Stimulated activated CD4-positive, alpha-beta T cell treated with anti-CD3 and anti-CD28 coated beads, Interleukin-1b, Interleukin-23, amount 100 ng/mL, for 4 hours (primary cell): ENCODE measurements at places on chromosomes 7 and 10.

GRCh38 chr10:36277459-36277858, 635.4 kb upstream of the FZD8 start:
- no peak for DNase-seq

DNA sequence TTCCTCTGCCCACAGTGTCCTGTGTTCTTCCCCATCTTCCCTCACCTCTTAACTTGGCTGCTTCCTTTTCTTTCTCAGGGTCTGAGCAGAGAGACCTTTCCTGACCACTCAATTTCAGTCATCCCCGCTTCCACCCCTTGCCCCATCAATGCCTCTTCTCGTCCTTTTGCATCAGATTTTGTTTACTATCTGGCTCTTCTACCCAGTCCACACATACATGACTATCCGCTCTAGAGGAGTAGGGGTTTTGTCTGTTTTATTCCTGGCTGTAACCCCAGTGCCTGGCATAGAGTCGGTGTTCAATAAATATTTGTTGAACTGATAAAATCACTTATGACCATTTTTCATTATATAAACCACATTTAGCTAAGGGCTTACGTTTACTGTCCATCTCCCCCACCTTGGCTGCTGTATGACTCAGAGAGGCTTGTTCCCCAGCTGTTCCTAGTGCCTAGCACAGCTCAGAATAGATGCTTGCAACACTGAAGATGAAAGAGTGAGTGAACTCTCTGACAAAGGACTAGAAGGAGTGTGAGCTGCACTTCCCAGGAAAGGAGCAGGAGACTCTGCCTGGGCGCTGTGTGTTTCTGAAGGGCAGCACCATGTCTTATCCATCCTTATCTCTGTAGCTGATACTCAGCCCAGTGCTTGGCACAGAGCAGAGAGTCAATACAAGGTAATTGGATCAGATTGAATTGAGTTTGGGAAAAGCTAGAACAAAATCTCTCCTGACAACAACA, 21.9 kb downstream of the ARID5B start:
- DNase-seq: no peak

GRCh38 chr7:66899552-66900280, 21.3 kb upstream of the TMEM248 start:
- no peak for DNase-seq

DNA sequence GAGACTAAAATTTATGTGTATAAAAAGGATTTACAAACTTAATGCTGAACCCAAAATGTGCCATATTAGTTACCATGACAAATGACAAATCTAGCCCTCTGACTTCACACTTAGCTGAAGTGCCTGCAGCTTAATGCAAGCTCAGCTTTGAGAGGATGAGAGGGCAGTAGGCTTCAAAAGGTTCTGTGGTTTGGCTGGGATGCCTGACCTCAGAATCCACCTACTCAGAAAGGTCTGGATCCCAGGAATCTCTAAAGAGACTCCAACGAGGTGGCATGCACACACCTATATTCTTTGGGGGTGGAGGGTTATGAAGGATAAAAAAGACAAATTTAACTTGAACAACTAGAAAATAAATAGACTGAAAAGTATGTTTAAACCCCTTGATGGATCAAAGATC, 213.4 kb downstream of the TAX1BP1 start:
- no peak for DNase-seq

GRCh38 chr7:34136698-34137097, 231.4 kb downstream of the BMPER start:
- DNase-seq: no peak

DNA sequence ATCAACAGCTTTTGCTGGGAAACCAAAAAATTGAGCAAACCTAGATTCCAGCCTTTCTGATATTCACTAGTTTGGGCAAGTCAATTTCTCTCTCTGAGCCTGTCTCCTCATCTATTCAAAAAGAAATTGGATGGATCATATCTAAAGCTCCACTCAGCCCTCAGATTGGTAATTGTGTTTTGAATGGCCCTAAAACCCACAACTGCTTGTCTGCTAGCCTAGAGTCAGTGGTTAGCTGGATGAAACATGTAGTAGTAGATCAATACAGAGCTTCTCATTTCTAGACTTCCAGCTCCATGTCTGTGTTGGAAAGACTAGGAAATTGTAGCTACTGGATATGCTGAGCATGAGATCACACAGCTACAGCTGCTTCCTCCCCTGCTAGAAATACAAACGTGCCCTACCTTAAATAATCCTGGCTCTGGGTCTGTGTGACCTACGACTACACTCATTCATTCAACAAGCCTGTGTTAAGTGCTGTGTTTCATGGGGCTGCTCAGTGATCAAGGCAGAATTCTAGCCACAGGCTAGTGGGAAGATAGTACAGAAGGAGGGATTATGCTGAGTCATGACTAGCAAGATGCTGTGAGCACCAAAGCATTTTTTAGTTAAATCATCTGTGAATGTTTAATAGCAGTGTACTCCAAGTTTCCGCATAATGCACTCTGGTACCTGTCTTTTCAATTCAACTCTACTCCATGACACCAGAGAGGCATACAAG, 15.7 kb downstream of the DNTT start:
- DNase-seq: no peak

DNA sequence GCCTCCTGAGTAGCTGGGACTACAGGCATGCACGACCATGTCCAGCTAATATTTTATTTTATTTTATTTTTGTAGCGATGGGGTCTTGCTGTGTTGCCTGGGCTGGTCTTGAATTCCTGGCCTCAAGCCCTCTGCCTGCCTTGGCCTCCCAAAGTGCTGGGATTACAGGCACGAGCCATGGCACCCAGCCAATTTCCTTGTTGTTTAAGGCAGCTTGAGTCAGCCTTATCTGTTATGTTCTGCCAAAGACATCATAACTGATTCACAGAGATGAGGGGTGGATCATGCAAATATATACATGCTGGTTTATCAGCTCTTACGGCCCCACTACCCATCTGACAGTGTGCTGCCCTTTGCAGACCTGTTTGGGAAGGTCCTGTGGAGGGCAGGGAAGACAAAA, 826.7 kb downstream of the TYW1 start:
- DNase-seq: no peak

DNA sequence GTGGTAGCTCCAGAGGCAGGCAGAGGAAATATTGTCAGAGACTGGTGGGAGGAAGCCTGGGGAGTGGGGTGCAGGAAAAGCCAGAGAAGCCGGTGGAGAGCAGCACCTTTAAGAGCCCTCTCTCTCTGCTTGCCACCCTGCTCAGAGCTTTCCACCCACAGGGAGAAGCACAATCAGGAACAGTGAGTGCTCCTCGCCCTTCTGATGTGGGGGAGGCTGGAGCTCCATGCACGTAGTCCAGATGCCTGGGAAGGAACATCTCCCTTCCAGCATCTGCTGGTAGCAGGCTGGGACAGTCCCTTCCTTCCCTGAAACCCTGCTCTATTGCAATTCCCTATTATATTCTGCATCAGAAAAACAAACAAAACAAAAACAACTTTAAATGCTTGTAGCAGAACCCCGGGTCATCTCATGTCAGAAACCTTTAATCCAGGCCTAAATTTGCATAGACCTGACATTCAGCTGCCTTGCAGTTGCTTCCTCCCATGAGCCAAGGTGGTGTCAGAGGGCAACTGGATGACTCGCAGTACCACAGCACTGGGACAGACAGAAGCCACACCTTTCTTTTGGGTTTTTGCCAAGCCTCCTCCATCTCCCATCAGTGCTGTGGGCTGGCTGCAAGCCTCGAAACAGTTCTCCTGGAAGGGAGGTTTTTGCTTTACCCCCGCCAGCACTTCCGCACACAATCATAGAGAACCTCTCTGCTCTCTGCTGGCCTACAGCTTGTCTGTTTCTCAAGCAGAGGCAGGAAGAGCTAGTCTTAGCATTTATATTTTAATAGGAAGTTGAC, 13.1 kb downstream of the AVPI1 start:
- DNase-seq: no peak

DNA sequence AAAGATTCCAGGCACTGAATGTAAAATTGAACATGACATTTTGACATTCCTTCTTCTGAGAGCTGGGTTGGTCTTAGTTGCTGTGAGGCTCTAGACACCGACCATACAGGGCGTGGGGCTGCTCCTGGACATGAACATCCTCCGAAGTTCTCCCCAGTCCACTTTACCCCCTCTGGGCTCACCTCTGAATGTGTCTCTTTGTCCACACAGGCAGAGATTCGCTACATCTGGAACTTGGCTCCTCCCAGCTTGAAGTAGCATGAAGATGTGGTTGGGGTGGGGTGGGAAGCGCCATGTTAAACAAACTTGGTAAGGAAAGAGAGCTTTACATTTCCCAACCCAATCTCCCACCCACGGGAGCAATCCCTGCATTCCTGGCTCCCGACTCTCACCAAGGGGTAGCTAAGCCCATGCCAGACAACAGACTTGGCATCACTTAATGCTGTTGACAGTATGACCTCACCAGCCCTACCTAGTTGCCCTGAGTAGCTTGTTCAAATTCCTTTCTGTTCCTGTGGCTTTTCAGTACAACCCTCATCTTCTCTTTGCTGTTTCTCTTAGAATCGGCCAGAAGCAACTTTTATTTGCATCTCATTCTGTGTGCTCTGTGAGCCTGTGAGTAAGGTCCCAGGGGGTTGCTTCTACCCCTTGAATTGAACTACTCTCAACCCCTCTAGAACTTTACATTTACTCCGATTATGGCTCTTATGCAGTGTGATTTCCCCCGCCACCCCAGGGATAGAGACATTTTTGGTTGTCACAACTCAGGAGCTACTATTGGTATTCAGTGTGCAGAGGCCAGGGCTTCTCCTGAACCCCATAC, 211.4 kb downstream of the SEC23IP start:
- no peak for DNase-seq

GRCh38 chr7:41529831-41530230, 173.1 kb downstream of the INHBA start:
- DNase-seq: no peak

DNA sequence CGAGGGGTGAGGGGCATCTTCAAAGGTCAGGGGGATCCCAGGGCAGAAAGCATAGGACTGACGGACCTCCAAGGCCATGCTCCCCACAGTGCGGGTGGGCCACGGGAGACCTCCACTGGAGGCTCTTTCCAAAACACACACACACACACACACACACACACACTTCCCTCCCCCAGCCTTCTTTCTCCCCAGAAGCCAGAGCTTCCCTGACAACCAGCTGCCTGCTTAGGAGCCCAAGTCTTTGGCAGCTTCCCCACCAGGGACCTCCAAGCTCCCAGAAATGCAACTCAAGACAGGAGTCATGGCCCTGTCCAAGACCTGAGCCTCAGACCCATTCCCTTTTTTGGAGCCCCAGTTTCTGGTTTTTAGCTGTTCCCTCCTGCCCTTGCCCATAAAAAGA, 710 bp upstream of the C10orf105 start:
- DNase-seq: no peak

- no peak for DNase-seq
These were observed 7.9 kb upstream of the FRAT1 start for GRCh38 chr10:97311111-97311626.

- DNase-seq: no peak
These were observed at the start of gene SPAG6 for GRCh38 chr10:22345301-22346095. TSS of gene SPAG6 (plus strand) at chr10:22345496. CDS start at chr10:22345612, 116 bp downstream.

- no peak for DNase-seq
These were observed 1.2 kb upstream of the SP8 start for GRCh38 chr7:20787660-20788419.

- no peak for DNase-seq
These were observed 6.5 kb downstream of the AKR1B1 start for GRCh38 chr7:134452419-134452838.

DNA sequence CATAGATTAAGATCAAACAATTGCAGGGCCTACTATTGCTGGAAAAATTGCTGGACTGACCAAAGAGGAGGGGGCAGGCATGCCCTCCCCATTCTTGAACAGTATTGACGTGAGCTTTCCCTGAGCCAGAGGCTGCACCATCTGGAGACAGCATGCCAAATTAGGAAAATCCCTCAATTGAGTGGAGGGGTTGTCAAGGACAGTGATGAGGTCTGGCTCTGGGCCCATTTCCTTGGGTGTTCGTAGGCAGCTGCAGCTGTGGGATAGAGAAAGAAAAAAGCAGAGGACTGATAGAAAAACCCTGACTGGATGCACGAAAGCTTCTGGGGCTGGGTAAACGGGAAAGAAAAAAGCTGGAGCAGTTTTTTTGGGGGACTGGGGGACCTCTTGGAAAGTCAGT, 22.8 kb upstream of the ORC5 start:
- no peak for DNase-seq

DNA sequence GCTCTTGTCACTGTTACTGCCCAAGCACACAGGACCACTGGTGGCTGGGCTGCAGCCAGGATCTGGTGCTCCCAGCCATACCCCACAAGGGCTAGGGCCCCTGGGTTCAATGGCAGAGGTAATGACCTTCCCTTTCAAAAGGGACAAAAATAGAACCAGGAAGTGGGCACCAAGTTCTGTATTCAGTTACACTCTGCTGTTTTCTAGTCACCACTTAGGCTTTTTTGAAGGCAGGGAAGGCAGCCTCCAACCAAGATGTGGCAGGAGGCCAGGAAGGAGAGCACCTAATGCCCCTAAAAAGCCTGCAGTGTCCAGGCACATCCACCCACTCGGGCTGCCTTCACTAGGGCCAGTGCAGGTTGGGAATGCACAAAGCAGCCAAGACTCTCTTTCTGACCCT, 47.8 kb downstream of the NOD1 start:
- no peak for DNase-seq

GRCh38 chr7:836429-836828, 4.2 kb downstream of the SUN1 start:
- DNase-seq: no peak

DNA sequence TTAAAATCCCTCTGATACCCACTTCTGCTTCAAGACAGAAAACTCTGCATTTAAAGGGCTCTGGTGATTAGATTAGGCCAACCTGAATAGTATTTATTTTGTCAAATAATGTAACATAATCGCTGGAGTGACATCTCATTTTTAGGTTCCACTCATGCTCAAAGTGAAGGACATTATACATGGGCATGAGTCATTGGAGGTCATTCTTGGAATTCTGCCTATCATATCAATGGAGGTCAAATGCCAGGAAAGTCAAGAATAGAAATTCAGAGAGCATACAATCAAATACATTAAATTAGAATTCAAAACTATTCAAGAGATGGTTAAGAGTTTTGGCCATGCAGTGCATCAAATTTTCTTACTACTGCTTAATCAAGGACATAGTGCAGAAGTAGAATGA, 50.8 kb upstream of the PRSS1 start:
- no peak for DNase-seq

- no peak for DNase-seq
These were observed 3.2 kb downstream of the INSIG1 start for GRCh38 chr7:155300641-155301452.

GRCh38 chr10:51574248-51575048, 124.9 kb downstream of the CSTF2T start:
- no peak for DNase-seq

- DNase-seq: no peak
These were observed 129.0 kb upstream of the NFE2L3 start for GRCh38 chr7:26022982-26023381.

DNA sequence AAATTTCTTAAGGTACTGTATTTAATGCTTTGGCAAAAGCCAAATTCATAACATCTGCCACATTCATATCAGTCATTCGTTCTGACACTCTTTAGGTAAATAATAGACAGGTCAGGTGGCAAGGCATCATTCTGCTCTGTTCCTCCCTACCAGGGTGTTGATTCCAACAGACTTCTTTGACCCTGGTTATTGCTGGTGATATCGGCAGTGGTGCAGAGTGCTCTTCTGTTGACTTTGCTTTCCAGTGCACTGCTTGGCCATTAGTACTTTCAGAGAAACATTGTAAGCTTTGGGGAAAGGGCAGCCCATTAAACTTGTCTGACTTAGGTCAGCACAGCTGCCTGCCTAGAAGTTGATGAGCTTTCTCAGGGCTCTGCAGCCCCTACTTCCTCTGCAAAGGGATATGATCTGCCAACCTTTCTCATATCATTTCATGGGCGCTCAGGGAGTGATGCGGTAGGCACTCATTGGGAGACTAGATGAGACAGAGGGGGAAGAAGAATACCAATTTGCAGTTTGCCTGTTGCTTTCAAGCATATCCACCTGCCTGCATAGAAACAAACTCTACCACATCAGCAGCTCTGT, 139.3 kb downstream of the LRRC4 start:
- no peak for DNase-seq
